H7 (cell line): ENCODE measurements at places on chromosomes 2 and 18. TPM values are rescaled to one million over a fixed set of nuclear protein-coding genes. Genes with fewer than 3 reads are reported as not detected.
A peak's percentile ranks its signal among the peaks of the same experiment; 100 is the strongest.

GRCh38 chr2:196449083-196449482 is 190.4 kb upstream of the CCDC150 start:
- no peak for DNase-seq

Gene POTEI
- 0.07 TPM in 2 replicates for total RNA-seq

Gene UGT1A8
- 0.22 TPM in 1 of 2 replicates, not detected in the other for total RNA-seq

- no peak for DNase-seq
Measured at GRCh38 chr18:457521-458412, 42.7 kb downstream of the COLEC12 start.

- no peak for DNase-seq
Measured at GRCh38 chr18:49473721-49474120, 13.3 kb upstream of the DYM start.

Gene WNT10A
- total RNA-seq, result 0.33 TPM in 1 of 2 replicates, not detected in the other

- DNase-seq, result no peak
Measured at GRCh38 chr2:62858231-62858832, 152.8 kb downstream of the EHBP1 start.

GRCh38 chr18:57841568-57841967 is 38.5 kb upstream of the ATP8B1 start:
- no peak for DNase-seq

GRCh38 chr2:217494557-217494956 is 508.2 kb downstream of the TNS1 start:
- DNase-seq, result no peak

Gene NCL
- total RNA-seq, result 148 and 278 TPM in 2 replicates

- DNase-seq, result no peak
Measured at GRCh38 chr2:31236433-31237205, 2.7 kb downstream of the EHD3 start.

Gene NGEF
- 3.9 and 6.0 TPM in 2 replicates for total RNA-seq

DNA sequence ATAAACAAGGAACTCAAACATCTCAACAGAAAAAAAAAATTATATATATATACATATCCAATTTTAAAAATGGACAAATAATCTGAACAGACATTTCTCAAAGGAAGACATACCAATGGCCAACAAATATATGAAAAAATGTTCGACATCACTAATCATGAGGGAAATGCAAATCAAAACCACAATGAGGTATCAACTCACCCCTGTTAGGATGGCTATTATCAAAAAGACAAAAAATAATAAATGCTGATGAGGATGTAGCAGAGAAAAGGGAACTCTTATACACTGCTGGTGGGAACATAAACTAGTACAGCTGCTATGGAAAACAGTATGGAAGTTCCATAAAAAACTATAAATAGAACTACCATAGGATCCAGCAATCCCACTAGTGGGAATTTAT is 46.1 kb downstream of the CLASP1 start:
- DNase-seq, result no peak

Gene IL1F10
- not detected in 2 replicates for total RNA-seq

Gene LTBP1
- 19.6 and 27.4 TPM in 2 replicates for total RNA-seq

DNA sequence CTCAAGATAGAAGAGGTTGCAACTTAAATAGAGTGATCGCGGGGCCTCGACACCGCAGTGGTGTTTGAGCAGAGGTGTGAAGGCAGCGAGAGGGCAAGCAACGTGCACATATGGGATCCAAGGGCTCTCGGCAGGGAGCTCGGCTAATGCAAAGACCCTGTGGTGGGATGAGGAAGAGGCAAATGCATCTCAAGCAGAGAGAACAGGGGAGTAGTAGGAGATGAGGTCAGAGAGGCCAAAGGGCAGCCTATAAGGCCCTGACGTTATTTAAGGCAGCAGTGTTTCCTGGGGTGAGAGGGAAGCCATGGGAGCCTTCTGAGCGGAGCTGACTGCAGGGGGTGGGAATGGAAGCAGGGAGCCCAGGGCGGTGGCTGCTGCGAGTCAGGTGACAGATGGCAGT is 74.5 kb downstream of the MRPS9 start:
- no peak for DNase-seq

Gene EPB41L3
- total RNA-seq, result 44.2 and 50.2 TPM in 2 replicates

Gene VWA3B
- total RNA-seq, result 1.0 TPM in 1 of 2 replicates, not detected in the other

DNA sequence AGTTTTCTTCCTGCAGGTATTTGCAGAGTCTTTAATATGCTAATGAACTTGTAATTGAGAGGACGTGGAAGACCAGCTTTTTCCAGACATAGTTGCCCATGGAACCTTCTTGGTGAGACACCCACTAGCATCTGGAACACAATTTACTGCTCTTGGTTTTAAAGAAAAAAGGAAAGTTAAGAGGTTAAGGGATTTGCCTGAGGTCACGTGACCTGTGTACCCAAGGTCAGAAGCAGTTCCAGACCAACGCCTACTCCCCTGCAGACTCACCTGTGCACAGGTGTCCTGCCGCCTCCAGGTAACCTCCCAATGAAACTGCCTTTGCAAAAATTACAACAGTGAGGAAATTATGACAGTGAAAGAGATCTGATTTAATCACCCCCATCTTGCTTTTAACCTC is 172.7 kb downstream of the ANAPC1 start:
- peak; percentile 24 for DNase-seq

DNA sequence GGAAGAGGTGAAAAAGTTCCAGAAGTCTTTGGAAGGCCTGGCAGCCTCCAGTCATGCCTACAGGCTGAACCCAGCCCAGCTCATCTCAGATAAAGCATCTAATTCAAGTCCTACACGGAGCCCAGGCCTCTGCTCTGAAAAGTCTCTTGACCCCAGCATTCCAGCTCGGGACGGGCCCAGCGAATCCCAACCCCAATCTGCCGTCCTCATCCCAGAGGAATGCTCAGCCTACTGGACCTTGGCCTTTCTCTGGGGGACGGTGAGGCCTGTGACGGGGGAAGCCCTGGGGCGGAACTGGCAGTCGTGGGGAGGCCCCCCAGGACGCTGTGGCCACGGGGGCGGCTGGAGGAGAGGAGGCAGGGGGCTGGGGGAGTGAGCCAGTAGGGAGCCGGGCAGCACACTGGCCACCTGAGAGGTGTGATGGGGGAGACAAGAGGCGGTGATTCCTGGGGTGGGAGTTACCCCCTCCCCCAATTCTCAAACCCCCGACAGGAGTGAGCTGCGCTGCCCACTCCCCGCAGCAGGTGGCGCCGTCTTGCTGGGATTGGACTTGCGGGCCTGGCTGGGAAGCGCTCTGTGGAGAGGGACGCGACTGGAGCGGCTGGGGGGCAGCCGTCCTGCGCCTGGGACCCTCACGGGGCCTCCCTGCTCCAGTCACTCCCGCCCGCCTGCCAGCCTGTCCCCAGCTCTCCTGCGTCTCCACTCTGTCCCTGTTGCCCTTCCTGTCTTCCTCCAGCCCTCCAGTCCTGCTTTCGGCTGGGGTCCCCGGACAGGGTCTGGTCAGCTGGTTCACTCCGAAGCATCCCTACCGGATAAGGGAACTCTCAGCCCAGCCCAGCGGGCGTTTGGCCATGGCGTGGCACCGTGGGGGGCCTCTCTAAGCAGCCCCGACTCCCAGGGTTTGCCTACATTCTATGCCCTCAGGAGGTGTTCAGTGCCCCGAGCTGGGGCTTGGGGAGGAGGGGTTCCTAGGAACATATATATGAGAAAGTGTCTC is 182.6 kb upstream of the HAAO start:
- DNase-seq, result peak; percentile 94

GRCh38 chr2:120909102-120909501 is 173.4 kb downstream of the GLI2 start:
- no peak for DNase-seq

- no peak for DNase-seq
Measured at GRCh38 chr2:111042772-111043771, 77.6 kb upstream of the BCL2L11 start.

GRCh38 chr2:105773568-105773967 is 28.9 kb downstream of the NCK2 start:
- no peak for DNase-seq

DNA sequence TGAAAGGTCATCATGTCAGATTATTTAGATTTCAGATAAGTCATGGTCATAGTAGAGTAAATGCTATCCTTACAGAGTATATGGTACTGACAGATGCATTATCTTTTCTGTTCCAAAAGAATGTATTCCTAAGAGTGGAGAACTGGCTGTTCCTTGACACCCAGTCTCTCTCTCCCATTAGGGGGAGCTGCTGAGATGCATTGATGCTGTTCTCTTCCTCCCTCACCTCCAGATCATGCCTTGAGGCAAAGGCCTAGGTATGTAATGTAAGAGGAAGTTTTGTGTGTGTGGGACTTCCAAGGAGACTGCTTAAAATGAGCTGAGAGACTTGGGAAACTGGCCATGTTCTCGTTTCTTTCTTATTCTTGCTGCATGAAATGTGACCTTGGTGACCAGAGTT is 979.5 kb upstream of the CELF4 start:
- peak; percentile 24 for DNase-seq

- no peak for DNase-seq
Measured at GRCh38 chr2:7379799-7380198, 462.6 kb downstream of the RNF144A start.

GRCh38 chr2:170503563-170503962 is 211.6 kb upstream of the SP5 start:
- no peak for DNase-seq

Gene FSIP2
- 1.9 and 2.6 TPM in 2 replicates for total RNA-seq

DNA sequence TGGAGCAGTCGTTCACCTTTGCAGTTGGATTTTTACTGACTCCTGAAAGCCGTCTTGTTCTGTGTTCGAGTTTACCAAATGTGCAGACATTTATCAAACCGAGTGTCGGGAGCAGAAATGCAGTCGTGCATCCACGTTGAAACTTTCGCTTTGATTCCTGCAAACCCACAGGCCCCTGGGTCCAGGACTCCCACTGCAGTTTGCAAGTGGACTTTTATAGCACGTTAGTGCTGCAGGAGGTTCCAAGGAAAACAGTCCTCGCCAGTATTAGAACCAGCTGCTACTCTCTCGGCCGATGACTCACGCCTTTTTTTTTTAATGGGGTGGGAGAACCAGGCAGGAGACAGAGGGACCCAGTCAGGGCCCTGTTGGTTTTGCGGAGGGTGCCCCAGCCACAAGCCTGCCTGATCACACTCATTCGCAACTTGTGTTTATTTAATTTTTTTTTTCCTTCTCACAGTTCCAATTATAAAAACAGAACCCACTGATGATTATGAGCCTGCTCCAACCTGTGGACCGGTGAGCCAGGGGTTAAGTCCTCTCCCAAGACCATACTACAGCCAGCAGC is 90.1 kb downstream of the NFATC1 start:
- peak; percentile 52 for DNase-seq

DNA sequence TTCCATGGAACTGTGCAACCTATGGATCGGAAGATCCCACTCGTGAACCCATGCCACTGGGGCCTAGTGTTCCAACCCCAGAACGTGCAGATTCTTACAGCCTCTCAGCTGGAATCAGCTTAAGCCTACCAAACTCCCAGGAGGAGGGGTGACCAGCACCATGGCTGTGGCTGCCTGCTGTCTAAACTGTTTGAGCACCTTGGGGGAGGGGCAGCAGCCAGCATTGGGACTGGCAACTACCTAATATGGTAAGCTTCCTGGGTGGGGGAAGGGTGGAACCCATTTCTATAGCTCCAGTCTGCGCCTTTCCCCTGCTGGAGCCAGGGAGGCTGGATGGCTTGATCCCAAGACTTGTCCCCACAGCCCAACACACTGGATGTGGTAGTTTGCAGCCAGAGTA is 10.7 kb upstream of the POLE4 start:
- DNase-seq, result no peak

GRCh38 chr2:8837795-8838140 is 355 bp upstream of the KIDINS220 start:
- no peak for DNase-seq

Gene REEP1
- total RNA-seq, result 0.48 and 0.59 TPM in 2 replicates

Gene POTEJ
- total RNA-seq, result not detected in 2 replicates

Gene CFC1
- 0.30 and 0.52 TPM in 2 replicates for total RNA-seq

Gene ACTR3
- 113 and 133 TPM in 2 replicates for total RNA-seq

- no peak for DNase-seq
Measured at GRCh38 chr18:45920367-45920766, 46.8 kb downstream of the EPG5 start.

GRCh38 chr2:37875403-37875906 is 49.6 kb upstream of the RMDN2 start:
- no peak for DNase-seq

GRCh38 chr18:63138436-63139340 is 180.9 kb downstream of the BCL2 start:
- DNase-seq, result peak; percentile 88

Gene VIT
- 0.52 TPM in 1 of 2 replicates, not detected in the other for total RNA-seq

Gene BBS5
- 1.3 and 1.9 TPM in 2 replicates for total RNA-seq

GRCh38 chr2:100733391-100734187 is 86.3 kb upstream of the NPAS2 start:
- no peak for DNase-seq

Gene PLGLB2
- not detected in 2 replicates for total RNA-seq

DNA sequence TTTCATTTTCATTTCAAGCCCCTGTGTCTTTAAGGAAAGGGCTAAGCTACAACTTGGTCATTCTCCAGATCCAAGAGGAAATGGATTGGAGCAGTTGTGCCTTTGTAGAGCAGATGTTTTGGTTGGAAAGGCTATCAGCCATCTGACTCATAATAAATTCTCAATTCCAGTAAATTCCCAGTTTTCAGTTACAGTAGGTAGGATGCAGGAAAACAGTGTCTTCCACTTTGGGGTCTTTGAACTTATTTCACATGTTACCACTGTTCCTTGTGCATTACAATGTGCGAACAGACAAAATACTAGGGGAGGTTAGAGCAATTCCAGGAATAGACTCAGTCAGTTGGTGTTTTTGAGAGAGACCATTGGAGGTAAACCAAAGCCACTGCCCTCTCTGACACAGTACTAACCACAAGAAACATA is 211.9 kb downstream of the BABAM2 start:
- no peak for DNase-seq

Gene HJURP
- total RNA-seq, result 61.6 and 84.5 TPM in 2 replicates

GRCh38 chr2:156065912-156066311 is 266.6 kb downstream of the NR4A2 start:
- peak; percentile 3 for DNase-seq

Gene CGREF1
- 1.0 and 1.6 TPM in 2 replicates for total RNA-seq

- no peak for DNase-seq
Measured at GRCh38 chr2:54945391-54946219, 104.6 kb downstream of the RTN4 start.

GRCh38 chr18:45373286-45373880 is 241.9 kb upstream of the SLC14A2 start:
- no peak for DNase-seq
